ENCODE measurements at places on chromosomes 3 and 15.

DNA sequence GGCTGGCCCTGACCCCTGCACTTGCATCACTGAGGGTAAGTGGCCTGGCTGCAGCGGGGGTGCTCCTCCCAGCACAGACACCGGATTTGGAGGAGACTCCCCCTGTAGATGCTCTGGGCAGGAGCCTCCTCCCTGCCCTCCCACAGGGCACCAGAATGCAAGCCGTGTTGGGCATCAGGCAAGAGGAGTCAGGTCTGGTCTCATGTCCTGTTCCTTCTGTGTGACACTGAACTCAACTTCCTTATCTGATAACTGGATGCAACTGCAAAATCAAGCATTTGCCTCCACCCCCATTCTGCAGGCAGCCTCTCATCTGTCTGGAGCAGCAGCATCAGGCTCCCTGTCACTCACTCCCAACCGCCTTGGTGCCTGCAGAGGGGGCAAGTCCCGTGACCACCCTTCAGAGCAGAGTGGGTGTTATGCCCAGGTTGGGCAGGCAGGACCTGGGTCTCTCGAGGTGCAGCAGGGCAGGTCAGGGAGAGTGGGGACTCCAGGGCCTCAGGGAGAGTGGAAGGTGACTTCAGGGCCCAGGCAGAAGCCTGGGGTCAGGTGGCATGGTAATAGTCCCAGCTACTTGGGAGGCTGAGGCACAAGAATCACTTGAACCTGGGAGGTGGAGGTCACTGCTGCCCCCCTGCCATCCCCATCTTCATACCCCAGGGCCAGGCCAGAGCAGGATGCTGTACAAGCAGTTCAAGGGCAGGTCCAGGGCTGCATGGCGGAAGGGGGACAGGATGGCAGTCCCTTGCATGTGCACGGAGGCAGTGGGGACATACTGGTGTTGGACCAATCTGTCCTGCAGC lies 10.5 kb upstream of the RPL29 start:
- peak; percentile 75 for DNase-seq

DNA sequence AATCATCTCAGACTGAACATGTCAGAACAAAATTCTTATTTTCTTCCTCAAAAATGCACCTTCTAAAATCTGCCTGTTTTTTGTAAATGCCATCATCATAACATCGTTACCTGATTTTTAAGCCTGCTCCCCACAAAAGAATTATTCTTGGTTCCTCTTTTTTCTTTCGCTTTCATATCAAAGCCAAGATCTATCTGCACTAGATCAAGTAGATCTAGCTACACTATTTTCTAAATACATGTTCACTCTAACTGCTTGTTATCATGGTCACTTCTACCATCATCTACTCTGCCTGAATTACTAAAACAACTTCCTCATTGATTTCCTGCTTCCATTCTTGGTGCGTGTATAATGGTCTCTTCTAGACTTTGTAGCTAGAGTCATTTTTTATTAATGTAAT lies 217.7 kb downstream of the ARPP21 start:
- no peak for DNase-seq

- no peak for DNase-seq
Measured at GRCh38 chr3:99549957-99550603, 88.3 kb upstream of the COL8A1 start.

DNA sequence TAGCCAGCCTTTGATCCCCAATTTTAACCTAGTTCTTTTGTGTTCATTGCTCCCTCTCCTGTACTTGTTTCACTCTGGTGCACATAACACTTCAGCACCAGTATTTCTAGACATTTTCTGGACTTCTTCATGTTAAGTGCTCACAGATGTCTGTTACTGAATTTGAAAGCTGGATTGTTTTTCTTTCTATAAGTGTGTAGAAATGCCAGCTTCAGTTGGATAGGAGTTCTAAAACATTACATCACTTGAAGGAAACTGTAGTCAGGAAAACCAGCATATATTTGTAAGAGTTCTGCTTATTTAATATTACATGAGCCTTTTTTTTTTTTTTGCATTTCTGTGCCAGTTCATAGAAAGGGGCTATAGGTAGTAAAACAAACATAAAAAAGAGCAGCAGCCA lies 21.6 kb downstream of the QTRT2 start:
- DNase-seq: no peak

GRCh38 chr3:37227870-37228549 lies 53.6 kb upstream of the LRRFIP2 start:
- DNase-seq: no peak

GRCh38 chr3:78204977-78205376 lies 1165.1 kb downstream of the ROBO2 start:
- no peak for DNase-seq

DNA sequence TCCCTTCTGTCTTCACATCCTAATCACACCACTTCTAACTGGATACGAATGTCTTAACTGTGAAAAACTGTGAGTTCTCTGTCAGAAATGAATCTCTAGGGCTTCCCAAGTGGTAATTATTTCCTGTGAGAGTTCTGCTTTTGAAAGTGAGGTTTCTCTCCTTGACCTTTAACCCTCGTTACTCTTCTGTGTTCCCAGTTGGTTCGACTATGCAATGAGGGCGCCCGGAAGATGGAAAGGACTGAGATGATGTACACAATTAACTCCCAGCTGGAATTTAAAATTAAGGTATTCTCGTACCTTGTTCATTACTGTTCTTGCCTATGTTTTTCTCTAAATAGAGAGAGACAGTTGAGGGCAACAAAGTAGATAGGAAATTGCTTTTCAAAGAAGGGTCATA lies 96.5 kb downstream of the ARHGEF26 start:
- DNase-seq: peak; percentile 5

GRCh38 chr15:25391971-25392721 lies 46.7 kb downstream of the UBE3A start:
- DNase-seq: no peak

All from suppressor macrophage (primary cell).